Airway epithelial cell (primary cell): ENCODE measurements at places on chromosomes 3 and 15. TPM values are rescaled to one million over a fixed set of nuclear protein-coding genes. Genes with fewer than 3 reads are reported as not detected.

Gene PTPRG
- total RNA-seq: 11.0 and 14.4 TPM in 2 replicates

Gene SLC7A14
- total RNA-seq: not detected in 2 replicates

Gene ZPLD1
- 0.28 and 0.56 TPM in 2 replicates for total RNA-seq

Gene THRB
- 2.0 and 2.8 TPM in 2 replicates for total RNA-seq

Gene FANCI
- total RNA-seq: 25.8 and 38.9 TPM in 2 replicates

Gene PDE12
- 21.5 and 22.8 TPM in 2 replicates for total RNA-seq

Gene GOLGA6D
- total RNA-seq: not detected in 2 replicates

Gene GPR62
- total RNA-seq: 0.23 TPM in 1 of 2 replicates, not detected in the other

Gene ZKSCAN7
- 1.4 and 2.5 TPM in 2 replicates for total RNA-seq

Gene LDHAL6B
- total RNA-seq: not detected in 2 replicates

Gene CCR2
- not detected in 2 replicates for total RNA-seq

Gene HGD
- total RNA-seq: 0.05 TPM in 1 of 2 replicates, not detected in the other

Gene BTLA
- not detected in 2 replicates for total RNA-seq

Gene ERICH6
- total RNA-seq: 0.05 TPM in 1 of 2 replicates, not detected in the other

Gene UMPS
- 31.2 and 39.1 TPM in 2 replicates for total RNA-seq

Gene ARL8B
- 25.5 and 34.8 TPM in 2 replicates for total RNA-seq

Gene SCAMP2
- total RNA-seq: 50.1 and 89.9 TPM in 2 replicates

Gene SLC30A4
- total RNA-seq: 1.8 and 3.8 TPM in 2 replicates
